ENCODE measurements at places on chromosomes 4 and X. TPM values are rescaled to one million over a fixed set of nuclear protein-coding genes. Genes with fewer than 3 reads are reported as not detected.

SRP72 gene
- total RNA-seq = 167 TPM

GCNA gene
- 6.7 TPM for total RNA-seq

COX7B2 gene
- not detected for total RNA-seq

NXT2 gene
- total RNA-seq = 12.6 TPM

SYNPO2 gene
- 0.89 TPM for total RNA-seq

G6PD gene
- total RNA-seq = 117 TPM

RAB33A gene
- 41.1 TPM for total RNA-seq

DCAF8L2 gene
- not detected for total RNA-seq

HSD17B13 gene
- total RNA-seq = 0.09 TPM

OPRPN gene
- total RNA-seq = not detected

Data from activated CD8-positive, alpha-beta memory T cell treated with anti-CD3 and anti-CD28 coated beads, Interleukin-2, amount 10 ng/mL, durations not matched to agents 7 days and 5 days (primary cell).